ENCODE measurements at places on chromosomes 4 and X.

DNA sequence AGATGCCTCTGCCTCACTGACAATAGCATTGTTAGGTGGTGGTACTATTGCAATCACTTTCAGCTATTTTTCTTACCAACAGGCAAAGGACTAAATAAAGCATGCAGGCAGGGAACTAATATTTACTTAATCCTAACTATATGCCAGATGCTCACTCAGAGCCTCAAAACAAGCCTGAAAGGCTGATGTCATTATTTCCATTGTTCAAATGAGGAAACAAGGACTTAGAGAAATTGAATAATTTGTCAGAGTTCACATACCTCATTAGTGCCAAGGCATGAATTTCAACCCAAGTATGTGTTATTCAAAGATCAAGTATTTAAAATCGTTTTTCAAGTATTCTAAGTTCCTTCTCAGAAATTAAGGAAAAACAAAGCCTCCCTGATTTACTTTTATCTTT, 374.9 kb upstream of the TECRL start:
- no peak for DNase-seq

GRCh38 chrX:43456063-43456462, 200.0 kb upstream of the MAOA start:
- DNase-seq = no peak

DNA sequence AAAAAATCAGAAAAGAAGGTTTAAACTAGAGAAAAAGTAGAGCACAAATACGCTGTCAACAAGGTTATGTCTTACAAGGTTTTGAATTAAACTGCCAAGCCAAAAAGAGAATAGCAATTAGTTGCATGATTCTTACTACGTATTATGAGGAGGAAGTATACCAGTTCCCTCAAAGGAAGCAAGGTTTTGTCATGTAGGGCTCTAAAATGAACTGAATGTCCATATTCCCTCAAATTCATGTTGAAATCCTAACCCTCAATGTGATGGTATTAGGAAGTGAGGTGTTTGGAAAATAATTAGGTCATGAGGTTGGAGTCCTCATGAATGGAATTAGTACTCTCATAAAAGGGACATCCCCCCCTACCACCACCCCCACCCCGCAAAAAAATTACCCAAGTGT, 201.0 kb downstream of the FBXW7 start:
- no peak for DNase-seq

- no peak for DNase-seq
Observed at GRCh38 chr4:127730142-127730913, at the start of gene SLC25A31. Gene SLC25A31, plus strand, starts transcription at chr4:127730400. Its CDS starts 146 bp downstream, at chr4:127730546.

GRCh38 chr4:186081202-186081807, 12.3 kb downstream of the TLR3 start:
- no peak for DNase-seq

DNA sequence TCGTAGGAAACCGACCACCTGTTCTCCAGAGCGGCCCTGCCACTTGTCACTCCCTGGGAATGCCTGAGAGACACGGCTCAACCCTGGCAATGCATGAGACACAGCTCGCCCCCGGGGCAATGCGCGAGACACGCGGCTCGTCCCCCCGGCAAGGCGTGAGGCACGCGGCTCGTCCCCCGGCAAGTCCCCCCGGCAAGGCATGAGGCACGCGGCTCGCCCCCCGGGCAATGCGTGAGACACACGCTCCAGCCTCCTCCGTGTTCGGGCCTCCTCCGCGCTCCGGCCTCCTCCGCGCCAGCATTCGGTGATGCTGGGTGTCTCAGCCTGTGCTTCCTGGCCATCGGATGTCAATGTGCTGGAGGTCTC, 27.5 kb upstream of the CPLX1 start:
- DNase-seq = no peak

GRCh38 chr4:88709989-88710388, 12.4 kb upstream of the NAP1L5 start:
- no peak for DNase-seq

- no peak for DNase-seq
Observed at GRCh38 chr4:10180603-10180926, 64.0 kb upstream of the WDR1 start.

DNA sequence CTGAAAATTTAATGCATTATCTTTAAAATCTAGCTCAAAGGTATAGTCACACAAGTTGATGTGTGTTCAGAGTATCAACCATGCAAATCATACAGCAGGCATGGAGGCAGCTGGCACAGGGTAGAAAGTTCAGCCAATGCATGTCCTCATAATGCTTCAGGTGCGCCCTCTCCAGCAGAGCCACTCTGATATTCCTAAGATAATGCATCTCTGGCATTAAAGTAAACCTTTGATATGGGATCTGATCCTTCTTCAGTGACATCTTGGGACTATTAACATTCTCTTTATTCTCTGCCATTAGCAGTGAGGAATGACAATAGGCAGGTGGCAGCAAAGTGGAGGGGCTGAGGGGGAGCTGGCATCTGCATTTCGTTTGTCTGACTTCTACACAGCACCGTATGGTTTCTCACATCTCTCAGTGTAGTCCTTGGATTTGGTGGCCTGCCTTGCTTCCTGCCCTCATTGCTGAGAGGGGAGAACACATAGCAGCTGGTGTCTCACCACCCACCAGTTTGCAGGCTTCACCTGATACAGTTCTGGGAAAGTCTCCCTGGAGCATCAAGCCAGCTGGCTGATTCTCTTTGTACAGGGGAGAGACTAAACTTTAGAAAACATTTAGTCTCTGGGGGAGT, 168.7 kb upstream of the TBC1D9 start:
- DNase-seq = no peak

DNA sequence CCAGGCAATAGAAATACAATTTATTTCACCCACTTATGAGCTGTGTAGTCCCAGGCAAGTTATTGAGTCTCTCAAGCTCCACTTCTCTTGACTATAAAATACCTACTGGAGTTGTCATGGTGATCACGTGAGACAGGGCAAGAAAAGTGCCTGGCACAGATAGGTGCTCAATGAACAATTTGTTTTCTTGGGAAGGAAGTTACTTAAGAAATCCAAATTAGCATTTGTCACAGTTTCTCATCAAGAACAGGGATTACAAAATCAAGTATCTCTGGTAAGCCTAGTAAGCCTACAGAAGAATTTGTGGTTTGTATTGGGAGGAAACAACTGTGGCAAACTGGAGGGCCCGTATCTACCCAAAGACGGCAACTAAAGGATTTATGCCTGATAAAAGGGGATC, 37.5 kb upstream of the RASGEF1B start:
- DNase-seq = no peak

DNA sequence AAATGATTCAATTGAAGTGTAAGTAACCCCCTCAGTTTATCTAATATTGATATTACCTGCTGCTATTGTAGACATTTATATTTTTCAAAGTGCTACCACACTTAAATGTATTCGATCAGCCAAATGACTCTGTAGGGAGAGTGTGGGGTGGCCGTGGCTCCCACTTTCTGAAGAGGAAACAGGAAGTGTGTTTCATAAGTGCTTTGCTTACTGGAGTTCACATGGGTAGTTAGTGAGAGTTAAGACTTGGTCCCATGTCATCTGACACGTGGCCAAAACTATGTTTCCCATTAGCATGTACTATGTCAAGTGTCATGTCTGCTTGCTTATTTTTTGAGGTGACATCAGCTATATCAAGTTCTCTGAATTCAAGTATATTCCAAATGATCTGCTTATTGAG, 308.1 kb upstream of the GATB start:
- no peak for DNase-seq

- no peak for DNase-seq
Observed at GRCh38 chr4:11765849-11766453, 337.3 kb upstream of the HS3ST1 start.

DNA sequence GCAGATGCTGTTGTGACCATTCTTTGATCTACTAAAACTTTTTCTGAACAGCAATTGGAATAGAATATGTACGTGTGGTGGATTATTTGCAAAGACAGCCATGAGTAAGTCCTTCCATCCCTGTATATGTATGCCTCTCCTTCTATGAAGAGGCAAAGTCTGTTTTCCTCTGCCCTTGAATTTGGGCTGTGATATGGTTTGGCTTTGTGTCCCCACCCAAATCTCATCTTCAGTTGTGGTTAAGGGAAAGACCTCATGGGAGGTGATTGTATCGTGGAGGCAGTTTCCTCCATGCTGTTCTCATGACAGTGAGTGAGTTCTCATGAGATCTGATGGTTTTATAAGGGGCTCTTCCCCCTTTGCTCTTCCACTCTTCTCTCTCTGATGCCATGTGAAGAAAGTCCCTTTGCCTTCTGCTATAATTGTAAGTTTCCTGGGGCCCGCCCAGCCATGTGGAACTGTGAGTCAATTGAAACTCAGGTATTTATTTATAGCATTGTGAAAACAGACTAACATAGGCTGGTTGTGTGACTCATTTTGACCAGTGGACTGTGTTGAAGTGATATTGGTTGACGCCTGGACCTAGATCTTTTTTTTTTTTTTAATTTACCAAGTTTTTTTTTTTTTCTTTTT, 108.3 kb upstream of the CAMK2D start:
- DNase-seq = no peak

GRCh38 chr4:90845777-90846176, 718.6 kb downstream of the CCSER1 start:
- DNase-seq = no peak

GRCh38 chr4:187544461-187545053, 451.0 kb upstream of the ZFP42 start:
- DNase-seq = no peak

- DNase-seq = no peak
Observed at GRCh38 chrX:101349193-101349562, 636 bp upstream of the TIMM8A start.

- DNase-seq = peak; percentile 33
Observed at GRCh38 chrX:123961268-123962005, at the start of gene STAG2. Gene STAG2, plus strand, starts transcription at chrX:123961706. Its CDS starts 60,922 bp downstream, at chrX:124022628.

- DNase-seq = no peak
Observed at GRCh38 chr4:4456351-4456750, 69.4 kb downstream of the NSG1 start.

GRCh38 chr4:55444827-55445226, 49.1 kb downstream of the TMEM165 start:
- DNase-seq = no peak

DNA sequence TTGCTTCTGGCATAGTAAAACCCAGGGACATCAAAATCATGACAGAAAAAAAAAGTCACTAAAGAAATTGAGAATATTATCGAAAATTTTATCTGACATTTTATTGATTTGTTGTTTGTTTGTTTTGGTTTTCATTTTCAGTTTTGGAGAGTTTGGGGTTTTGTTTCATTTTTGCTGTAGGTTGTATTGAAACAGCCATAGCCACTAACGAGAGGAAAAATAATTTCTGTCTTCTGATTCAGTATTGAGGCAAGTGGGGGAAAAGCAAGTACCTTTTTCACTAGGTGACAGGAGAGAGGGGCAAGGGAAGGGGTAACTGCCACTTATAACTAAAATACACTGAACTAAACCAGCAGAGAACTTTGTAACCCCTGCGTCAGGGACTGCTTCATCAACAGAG, 392.8 kb upstream of the NDST3 start:
- DNase-seq = no peak

- DNase-seq = no peak
Observed at GRCh38 chr4:188841523-188841922, 702.3 kb downstream of the TRIML1 start.

DNA sequence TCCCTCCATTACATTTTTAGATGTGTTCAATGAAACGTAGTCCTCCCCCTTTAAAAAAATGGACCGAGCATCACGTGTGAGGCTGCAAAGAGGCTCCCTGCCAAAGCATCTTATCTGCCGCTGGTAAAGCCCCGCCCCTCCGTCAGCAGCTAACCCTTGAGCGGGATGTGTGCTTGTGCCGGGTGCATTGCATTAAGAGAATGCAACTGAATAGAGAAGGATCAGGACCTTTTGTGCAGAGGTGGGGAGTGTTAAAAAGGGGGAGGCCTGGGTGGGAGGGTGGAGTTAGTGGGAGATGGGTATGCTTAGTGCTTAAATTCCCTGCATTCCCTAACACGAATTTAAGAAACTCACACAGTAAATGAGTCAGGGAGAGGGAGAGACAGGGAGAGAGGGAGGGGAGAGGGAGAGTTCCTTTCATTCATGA, 66.0 kb downstream of the TBL1X start:
- DNase-seq = peak; percentile 30

DNA sequence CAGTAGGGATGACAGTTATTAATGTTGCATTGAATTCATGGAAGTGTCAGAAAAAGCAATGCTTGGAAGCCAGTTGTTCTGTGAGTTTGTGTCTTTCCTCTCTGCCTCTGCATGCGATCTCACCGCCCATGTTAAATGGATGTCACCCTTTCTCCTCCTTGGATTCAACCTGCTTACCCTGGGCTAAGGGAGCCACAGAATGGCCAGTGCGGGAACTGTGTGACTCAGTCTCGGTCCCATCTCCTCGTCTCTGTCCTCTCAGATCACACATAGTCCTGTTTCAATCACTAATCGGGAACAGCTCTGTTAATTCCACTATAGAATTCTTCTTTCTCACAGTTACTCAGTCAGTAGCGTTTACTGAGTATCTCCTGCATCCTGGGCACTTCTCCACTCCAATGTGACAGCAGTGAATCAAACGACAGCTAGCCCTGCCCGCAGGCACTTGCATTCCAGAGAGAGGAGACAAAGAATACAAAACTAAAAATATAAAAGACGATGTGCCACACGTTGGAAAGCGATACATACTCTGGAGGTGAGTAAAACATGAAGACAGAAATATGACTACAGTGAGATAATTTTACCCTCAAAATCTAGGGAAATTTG, 53.6 kb upstream of the TLR3 start:
- DNase-seq = no peak

- DNase-seq = no peak
Observed at GRCh38 chr4:150546286-150546685, 35.7 kb upstream of the MAB21L2 start.

GRCh38 chrX:53237056-53237455, 12.0 kb upstream of the KDM5C start:
- DNase-seq = no peak

GRCh38 chrX:110120025-110120424, 117.1 kb downstream of the TMEM164 start:
- DNase-seq = no peak

GRCh38 chrX:68503836-68504636, 5.2 kb downstream of the YIPF6 start:
- DNase-seq = peak; percentile 27

DNA sequence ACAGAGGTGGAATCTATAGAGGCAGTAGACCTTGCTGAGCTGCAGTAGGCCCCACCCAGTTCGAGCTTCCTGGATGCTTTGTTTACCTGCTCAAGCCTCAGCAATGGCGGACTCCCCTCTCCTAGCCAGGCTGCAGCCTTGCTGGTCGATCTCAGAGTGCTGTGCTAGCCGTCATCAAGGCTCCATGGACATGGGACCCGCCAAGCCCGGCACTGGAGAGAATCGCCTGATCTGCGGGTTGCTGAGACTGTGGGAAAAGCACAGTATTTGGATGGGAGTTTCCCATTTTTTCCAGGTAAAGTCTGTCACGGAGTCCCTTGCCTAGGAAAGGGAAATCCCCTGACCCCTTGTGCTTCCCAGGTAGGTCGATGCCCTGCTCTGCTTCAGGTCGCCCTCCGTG, 124.8 kb upstream of the KLF8 start:
- DNase-seq = no peak

DNA sequence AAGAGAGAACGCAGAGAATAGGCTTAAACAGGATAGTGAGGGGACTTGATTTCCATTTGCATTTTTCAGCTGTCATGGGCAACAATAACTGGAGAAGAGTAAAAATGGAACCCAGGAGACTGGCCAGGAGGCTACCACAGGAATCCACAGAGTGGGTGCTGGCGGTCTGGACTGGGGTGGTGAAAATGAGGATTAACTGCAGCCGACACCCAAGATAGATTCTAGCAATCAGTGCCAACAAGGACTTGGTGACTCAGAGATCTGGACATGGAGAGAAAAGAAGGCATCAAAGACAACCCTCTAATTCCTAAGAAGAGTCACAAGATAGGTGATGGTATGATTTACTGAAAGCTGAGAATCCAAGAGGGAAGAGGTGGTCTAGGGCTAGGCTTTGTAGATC, 102.8 kb downstream of the ATP8A1 start:
- no peak for DNase-seq
